ENCODE measurements at places on chromosomes 12 and 14.

GRCh38 chr14:35565871-35566464, 32.0 kb downstream of the INSM2 start:
- no peak for DNase-seq

DNA sequence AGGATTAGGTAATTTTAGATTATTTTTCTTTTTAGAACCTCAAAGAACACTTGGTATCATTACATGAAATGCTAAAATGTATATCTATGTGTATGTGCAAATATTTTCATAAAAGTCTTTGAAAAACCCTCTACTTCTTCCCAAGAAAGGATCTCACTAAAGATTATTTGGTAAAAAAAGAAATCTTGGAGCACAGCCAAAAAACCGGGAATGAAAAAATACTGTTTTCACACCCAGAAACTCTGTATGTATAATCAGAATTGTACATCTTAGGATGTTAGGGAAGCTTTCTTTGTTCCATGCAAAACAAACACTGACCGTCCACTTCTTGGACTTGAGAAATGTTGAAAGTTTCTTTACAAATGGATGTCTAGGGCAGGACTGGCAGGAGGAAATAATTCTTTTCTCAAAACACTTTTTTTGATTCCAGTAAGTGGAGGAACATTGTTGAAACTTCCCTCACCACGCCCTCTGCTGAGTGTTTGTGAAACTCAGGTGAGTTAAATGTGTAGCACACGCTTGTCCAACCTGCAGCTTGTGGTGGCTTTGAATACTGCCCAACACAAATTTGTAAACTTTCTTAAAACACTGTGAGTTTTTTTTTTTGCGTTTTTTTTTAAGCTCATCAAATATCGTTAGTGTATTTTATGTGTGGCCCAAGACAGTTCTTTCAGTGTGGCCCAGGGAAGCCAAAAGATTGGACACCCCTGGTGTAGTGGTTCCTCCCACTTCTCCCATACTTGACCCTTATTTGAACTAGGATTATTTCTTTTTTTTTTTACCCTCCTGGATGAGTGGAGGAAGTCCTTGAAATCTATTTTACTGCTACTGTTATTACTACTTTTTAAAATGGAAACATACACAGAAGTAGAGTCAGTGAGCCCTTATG, 26.6 kb downstream of the FBXO34 start:
- DNase-seq: no peak

DNA sequence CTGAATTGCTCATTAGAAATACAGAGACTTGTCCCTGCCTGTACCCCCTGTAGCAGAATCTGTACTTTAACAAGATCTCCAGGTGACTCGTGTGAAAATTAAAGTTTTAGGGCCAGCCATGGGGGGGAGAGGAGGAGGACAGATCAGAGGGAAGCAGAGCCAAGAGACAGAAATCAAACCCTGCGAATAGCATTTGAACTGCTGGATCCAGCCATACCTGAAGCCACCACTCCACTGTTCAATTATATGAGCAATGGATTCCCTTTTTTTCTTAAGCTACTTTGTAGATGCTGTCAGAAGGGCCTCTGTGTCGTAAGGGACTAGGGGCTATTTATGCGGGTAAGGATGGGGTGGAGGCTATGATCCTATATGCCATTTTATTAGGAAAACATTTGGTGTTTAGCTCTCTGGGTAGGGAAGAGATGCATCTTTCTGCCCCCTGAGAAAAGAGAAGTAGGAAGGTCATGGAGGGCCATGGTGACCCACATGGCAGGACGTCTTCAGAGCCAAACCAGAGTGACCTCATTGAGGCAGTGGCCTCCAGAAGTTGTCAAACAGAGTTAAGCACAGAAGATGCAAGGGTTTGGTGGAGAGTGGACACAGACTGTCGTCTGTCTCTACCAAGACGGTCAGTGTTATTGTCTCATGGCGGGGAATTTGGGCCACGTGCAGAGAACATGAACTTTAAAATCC, 203.9 kb downstream of the PHETA1 start:
- DNase-seq: no peak

GRCh38 chr12:47725893-47726292, 603 bp upstream of the ENDOU start:
- no peak for DNase-seq

DNA sequence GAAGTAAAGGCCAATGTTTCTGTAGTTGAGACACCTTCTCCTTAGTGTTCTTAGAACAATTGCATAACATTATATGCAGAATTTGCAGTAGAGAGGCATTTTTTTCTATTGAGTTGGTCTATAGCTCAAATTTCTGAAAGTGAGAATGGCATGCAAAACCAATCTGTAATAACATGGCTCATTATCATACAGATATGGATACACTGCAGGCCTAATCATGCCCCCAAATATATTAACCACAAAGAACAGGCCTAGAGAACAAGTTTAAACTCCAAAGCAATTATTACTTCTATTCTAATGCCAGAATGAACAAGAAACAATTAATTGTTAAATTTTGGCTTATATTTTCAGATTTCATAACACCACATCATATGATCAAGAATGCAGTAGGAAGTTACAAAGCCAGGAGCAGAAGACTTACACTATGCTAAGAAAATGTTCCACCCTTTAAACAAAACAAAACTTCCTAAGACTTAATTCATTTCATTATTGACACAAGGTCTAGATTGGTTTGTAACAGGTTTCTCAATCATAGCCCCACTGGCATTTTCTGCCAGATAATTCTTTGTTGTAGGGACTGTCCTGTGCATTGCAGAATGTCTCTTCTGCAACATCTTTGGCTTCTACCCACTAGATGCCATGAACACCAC, 26.9 kb downstream of the TMTC1 start:
- DNase-seq: no peak

- peak; percentile 30 for DNase-seq
Measured at GRCh38 chr14:61126603-61127498, 145.8 kb downstream of the SLC38A6 start.

- DNase-seq: peak; percentile 44
Measured at GRCh38 chr14:50955373-50956043, 11.2 kb upstream of the PYGL start.

GRCh38 chr12:117854339-117855012, 114.3 kb downstream of the KSR2 start:
- DNase-seq: peak; percentile 24

DNA sequence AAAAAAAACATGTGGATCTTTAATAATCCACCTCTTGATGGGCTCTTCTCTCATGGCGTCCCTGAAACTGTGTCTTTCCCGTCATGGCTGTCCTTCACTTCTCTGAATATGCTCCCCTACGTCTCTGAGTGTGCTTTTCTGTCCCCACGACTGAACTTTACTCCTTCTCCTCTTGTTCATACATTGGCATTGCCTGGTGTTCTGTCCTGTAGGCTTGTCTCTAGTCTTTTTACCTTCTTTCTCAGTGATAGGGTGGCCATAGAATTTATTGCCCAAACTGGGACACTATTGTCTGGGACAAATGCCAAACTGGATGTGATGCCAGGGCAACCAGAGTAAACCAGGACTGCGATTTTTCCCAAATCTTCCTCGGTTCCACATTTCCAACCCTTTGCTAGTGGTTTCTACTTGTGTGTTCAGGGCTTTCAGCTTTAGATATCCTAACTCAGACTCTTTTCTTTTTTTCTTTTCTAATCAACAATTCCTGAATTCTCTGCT, 202.2 kb downstream of the ATP23 start:
- DNase-seq: no peak

All from NCI-H524 treated with DMSO at 0.1 percent for 48 hours (cell line).